Urothelium cell line (cell line): ENCODE measurements at places on chromosomes 2 and 18.

GRCh38 chr2:231935207-231935524 is 9.0 kb upstream of the NPPC start:
- DNase-seq, result no peak

DNA sequence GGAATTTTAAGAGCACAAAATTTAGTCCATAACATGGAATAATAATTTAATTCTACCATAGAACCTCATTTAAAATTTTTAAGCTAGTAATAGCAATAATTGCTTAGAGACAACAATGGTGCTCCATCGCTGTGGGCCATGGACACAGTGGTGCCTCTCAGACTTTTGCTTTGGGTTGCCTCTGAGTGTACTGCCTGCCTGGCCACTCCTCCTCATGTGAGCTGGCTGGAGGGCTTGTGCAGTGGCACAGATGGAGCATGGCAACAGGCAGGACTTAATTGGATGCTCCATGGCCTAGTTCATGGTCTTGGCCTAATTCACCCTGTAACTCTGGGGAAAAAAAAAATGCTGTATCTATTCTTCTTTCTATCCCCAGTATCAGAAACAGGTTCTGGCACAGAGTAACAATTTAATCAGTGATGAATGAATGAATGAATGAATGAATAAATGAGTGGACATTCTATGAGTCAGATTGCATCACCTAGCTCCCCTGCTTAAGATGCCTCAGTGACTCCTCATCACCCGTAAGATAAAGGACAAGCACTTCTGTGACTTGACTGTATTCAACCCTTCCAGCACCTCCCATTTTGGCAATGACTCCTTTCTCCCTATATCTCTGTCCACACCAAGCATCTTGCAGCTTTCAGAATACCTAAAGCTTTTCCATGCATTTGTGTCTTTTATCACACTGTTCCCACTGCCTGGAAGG is 211.8 kb upstream of the SLC14A2 start:
- DNase-seq, result no peak

- DNase-seq, result no peak
Observed at GRCh38 chr18:74651327-74652128, 53.9 kb downstream of the ZNF407 start.

DNA sequence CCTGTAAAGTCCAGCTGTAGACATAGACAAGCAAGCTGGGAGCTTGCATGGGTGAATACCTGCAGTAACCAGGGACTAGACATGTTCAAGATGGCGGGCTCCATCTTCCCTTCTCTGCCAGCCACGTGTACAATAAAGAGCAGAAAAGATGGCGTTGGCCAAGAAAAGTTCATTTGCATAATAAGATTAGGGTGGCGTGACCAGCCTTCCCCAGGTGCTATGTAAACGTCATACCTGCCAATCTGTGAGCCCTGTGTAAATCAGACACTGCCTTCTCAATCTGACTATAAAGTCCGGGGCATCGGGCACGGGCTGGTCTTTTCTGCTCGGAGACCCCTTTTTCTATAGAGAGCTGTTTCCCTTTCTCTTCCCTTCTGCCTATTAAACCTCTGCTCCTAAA is 101.6 kb upstream of the XPO1 start:
- DNase-seq, result no peak

GRCh38 chr18:35049111-35050027 is 8.2 kb downstream of the MAPRE2 start:
- no peak for DNase-seq

GRCh38 chr2:225100856-225101294 is 58.6 kb upstream of the DOCK10 start:
- peak; percentile 60 for DNase-seq

GRCh38 chr2:182283512-182283911 is 143.3 kb downstream of the PDE1A start:
- no peak for DNase-seq

DNA sequence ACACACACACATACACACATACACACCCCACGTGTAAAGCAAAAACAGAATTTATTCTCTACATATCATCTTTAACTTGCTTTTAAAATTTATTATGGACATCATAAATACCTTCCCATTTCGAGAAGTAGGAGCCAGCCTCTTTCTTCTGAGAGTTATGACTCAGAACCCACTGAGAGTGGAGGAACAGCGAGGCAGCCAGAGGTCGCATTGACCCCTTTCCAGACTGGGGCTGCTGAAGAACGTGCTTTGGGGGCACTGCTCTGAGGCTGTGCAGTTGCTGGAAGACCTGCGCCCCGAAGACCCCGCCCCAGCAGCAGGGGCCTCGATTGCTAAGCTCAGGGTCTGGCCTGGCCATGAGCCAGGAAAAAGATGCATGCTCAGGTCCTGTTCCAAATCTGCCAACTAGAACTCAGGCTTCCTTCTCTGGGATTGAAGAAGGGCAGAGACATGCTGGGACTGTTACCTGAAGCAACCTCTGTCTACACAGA is 133.8 kb upstream of the TWIST2 start:
- peak; percentile 25 for DNase-seq

- no peak for DNase-seq
Observed at GRCh38 chr2:137229834-137230233, 464.5 kb downstream of the THSD7B start.

- DNase-seq, result no peak
Observed at GRCh38 chr2:220736778-220737177, 835.3 kb downstream of the EPHA4 start.

DNA sequence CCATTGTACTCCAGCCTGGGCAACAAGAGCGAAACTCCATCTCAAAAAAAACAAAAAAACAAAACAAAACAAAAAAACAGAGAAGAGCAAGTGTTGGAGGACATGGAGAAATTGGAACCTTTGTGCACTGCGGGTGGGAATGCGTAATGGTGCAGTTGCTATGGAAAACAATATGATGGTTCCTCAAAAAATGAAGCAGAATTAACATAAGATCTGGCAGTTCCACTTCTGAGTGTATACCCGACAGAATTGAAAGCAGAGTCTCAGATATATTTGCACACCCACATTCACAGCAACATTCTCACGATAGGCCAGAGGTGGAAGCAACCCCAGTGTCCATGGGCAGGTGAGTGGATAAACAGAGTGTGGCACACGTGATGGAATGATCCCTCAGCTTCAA is 11.0 kb upstream of the RALB start:
- DNase-seq, result no peak

DNA sequence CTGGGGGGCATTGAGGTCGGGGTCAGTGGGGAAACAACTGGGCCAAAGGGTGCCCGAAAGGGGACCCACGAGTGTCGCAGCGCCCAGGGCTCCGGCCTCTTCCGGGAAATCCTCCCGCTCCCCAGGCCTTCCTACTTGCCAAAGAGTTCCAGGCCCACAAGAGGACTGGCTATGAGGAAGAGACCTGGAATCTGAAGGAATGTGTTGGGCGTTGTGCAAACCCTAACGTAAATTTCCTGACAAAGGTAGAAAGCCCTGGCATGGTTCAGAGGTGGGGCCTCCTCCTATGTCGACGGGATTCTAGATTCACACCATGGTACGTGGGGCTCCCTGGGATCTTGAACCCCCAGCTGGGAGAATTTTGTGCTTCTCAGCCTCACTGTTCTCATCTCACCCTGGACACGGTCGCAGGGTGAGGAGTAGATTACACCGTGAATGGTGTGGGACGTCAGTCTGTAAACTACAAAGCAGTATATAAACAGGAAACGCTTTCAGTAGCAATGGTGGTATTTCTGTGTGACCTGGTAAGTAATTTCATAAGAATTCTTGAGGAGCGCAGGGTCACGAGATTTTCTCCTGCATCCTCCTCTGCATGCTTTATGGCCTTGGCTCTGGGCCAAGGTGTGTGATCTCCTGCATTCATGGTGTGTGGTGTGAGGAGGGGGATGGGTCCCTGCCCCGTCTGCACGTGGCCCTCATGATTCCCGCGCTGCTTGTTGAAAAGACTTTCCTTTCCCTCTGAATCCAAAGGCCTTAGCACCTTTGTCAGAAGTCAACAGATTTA is 868 bp downstream of the HSBP1L1 start:
- DNase-seq, result peak; percentile 62

- DNase-seq, result peak; percentile 31
Observed at GRCh38 chr2:222057347-222058073, 241.3 kb downstream of the PAX3 start.

- no peak for DNase-seq
Observed at GRCh38 chr2:134337631-134338030, 83.8 kb downstream of the MGAT5 start.

GRCh38 chr2:36069074-36069473 is 286.5 kb upstream of the CRIM1 start:
- no peak for DNase-seq

DNA sequence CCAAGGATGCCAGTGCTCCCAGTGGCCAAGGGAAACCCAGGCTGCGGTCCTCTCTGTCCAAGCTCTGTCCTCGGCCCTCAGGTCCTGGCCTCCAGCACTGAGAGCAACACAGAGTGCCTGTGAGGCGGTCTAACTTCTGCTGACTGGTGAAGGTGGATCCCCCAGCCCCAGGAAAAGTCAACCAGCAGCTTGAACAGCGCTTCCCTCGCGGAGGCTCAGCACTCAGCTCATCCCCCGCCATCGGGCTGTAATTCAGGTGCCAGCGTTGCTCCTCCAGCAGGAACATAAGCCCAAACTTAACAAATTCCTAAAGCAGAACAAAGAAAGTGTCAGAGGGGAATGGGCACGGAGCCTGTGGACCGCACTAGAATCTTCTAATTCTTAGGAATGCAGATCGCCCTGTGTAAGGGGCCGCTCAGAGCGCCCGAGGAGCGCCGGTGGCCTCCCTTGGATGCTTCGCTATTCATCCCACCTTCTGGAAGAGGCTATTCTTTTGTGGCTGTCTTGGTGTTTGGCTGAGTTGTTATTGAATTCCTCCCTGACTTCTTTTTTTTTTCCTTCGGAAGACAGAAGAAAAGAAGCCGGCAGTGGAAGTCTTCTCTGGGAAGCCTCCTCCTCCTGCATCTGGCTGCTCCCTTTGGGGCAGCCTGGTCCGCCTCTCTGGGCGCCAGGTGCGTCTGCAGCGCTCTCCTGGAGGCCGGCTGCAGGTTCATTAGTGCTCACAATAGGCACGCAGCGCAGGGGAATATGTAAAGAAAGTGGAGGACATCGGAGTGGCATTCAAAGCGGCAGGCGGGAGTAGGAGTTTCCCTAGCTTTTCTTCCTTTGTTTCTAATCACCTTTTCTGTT is 905.6 kb downstream of the TSN start:
- DNase-seq, result no peak

DNA sequence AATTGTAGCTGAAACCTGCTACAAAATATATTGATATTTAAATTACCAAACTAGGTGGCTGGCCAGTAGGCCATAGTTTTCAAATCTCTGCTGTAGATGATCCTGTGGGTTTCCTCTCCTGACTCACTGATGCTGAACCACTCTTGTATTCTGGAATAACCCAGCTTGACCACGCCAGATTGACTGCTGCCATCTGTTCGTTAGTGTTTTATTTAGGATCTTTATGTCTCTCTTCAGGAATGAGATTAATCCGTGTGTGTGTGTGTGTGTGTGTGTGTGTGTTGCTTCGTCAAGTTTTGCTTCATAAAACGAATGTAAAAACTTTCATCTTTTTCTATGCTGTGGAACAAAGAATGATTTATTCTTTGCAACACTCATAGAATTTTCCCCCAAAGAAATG is 187.1 kb downstream of the DYSF start:
- no peak for DNase-seq
